ENCODE measurements at places on chromosomes 1 and 21. TPM values are rescaled to one million over a fixed set of nuclear protein-coding genes. Genes with fewer than 3 reads are reported as not detected.

CFHR2 gene
- total RNA-seq: not detected

INAVA gene
- not detected for total RNA-seq

IGSF21 gene
- not detected for total RNA-seq

ELAVL4 gene
- not detected for total RNA-seq

CFAP57 gene
- total RNA-seq: 0.20 TPM

ZYG11A gene
- 0.92 TPM for total RNA-seq

KRTAP22-2 gene
- total RNA-seq: not detected

PRAMEF5 gene
- total RNA-seq: not detected

GPR157 gene
- 3.8 TPM for total RNA-seq

SCMH1 gene
- total RNA-seq: 12.5 TPM

CRYZL1 gene
- 34.8 TPM for total RNA-seq

SYDE2 gene
- total RNA-seq: 4.0 TPM

ARL8A gene
- total RNA-seq: 28.1 TPM

ZNF672 gene
- total RNA-seq: 21.7 TPM

SPRR2D gene
- total RNA-seq: not detected

AGT gene
- 0.04 TPM for total RNA-seq

SPRR1A gene
- not detected for total RNA-seq

LCE2C gene
- not detected for total RNA-seq

CRNN gene
- total RNA-seq: not detected

OR2T35 gene
- not detected for total RNA-seq

CLIC6 gene
- total RNA-seq: not detected

ITLN1 gene
- not detected for total RNA-seq

LAPTM5 gene
- 4.0 TPM for total RNA-seq

CA14 gene
- not detected for total RNA-seq
